ENCODE measurements at places on chromosomes 6 and 20.

DNA sequence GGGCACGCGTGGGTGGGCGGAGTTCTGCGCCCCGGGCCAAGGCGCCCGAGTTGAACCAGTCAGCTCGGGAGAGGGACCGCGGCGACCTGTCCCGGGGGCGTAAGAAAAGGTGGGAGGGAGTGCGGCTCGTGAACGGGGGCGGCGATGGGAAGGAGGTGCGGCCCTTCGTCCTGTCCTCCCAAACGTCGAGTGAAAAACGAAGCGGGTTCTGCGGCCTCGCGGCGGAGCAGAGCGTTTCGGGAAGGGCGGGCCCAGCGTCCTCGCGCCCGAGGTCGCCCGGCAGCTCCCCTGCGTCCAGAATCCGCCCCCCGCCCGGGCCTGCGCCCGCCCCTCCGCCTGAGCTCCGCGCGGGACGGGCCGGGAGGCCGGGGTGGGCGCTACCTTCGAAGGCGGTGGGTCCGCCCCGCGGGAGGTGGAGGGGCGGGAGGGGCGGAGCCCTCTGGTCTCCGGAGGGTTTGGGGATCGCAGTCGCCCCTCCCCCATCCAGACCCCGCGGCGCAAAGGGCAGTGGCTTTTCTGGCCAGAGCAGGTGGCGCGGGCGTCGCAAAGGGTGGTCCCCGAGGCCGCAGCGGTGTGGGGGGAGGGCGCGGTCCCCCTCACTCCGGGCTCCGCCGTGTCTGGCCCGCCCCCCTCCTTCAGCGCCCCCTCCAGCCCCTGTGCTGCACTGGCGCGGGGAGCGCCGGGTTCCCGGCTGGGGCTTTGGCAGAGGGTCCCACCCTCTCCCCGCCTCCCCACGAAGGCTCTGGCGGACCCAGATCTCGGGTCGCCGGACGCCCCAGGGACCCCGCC, 838 bp downstream of the STMN3 start:
- peak; percentile 43 for DNase-seq

- DNase-seq = peak; percentile 31
Observed at GRCh38 chr6:54719633-54720032, 126.9 kb upstream of the FAM83B start.

DNA sequence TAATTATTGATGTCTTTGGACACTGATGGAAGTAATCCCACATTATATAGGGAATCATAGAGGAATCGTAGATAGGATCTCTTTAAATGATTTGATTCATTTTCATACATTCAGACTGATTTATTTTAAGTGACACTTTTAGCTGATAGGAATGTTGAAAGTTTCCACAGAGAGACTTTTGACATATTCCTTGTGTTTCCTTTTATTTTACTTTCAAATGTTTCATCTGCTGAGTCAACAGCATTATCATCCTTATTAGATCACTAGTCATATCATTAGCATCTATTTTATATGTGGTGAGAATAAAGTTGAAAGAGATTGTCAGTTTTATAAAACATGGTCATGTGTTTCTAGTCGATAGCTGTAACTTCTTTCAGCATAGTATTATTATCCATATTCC, 13.4 kb downstream of the DCBLD1 start:
- no peak for DNase-seq

- peak; percentile 24 for DNase-seq
Observed at GRCh38 chr6:112149236-112149635, 61.8 kb downstream of the FAM229B start.

GRCh38 chr6:109768485-109768884, 77.4 kb downstream of the FIG4 start:
- DNase-seq = no peak

DNA sequence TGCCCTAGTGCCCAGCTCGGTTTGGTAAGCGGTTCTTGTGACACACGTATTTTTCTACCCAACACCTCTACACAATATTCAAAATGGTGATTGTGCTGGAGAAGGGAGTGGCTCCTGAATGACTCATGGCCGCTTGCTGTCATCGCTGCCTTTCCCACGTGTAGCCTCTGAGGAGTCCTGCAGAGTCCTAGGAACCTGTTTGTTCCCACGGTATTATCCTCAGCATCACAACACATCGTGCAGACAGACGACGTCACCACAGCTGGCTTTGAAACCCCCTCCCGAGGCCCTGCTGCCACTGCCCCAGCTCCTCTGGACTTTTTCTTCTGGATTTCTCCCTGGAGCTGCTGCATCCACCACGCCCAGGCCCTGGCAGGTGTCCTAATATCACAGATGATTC, 353.5 kb downstream of the SMOC2 start:
- no peak for DNase-seq

DNA sequence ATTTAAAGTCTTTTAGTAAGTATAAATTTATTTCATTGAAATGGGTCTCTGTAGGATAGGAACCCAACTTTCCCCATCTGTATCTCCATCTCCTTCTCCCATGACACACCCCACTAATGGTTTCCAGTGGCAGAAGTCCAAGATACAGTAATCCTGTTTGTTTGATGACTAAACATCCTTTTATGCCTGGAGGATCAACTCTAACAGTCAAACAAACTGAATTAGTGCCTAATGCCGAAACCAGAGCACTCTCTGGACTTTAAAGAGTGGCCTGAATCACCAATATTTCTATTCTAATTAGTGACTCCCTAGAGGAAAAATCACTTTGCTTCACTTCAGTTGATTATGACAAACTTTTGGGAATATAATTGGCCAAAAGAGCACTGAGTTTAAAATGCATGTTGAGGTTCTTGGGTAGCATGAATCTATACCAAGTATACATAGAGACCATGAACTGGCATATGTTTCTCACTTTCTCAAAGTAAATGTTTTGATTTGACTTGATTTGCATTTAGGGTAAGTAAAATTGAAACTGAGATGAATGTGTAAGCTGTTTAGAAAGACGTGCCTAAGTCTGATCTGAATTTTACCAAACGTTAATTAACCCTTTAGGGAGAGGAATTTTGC, 776.4 kb upstream of the NRSN1 start:
- peak; percentile 30 for DNase-seq

DNA sequence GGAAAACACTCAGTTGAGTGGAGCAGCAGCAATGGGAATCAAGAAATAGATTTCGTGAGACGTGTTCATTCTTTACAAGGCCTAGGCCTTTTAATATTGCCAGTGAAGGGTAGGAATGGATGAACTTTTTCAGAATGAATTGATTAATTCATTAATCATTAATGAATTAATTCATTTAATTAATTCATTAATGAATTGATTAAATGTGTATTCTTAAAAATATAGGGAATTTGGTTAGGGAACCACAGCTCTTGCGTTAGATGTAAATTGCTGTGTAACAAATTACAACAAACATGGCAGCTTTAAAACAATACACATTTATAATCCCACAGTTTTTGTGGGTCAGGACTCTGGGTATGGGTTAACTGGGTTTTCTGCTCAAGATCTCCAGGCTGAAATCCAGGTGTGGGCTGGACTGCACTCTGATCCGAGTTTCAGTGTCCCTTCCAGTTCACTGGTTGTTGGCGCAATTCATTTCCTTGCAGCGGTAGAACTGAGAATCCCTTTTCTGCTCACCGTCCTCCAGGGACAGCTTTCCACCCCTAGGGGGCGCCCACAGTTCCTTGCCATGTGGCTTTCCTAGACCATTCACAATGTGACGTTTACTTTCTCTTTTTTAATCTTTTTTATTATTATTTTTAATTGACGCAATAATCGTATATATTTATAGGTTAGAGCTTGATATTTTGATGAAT, 32.8 kb upstream of the BCAS1 start:
- DNase-seq = peak; percentile 50

GRCh38 chr6:51166914-51167313, 348.2 kb downstream of the TFAP2B start:
- DNase-seq = no peak

DNA sequence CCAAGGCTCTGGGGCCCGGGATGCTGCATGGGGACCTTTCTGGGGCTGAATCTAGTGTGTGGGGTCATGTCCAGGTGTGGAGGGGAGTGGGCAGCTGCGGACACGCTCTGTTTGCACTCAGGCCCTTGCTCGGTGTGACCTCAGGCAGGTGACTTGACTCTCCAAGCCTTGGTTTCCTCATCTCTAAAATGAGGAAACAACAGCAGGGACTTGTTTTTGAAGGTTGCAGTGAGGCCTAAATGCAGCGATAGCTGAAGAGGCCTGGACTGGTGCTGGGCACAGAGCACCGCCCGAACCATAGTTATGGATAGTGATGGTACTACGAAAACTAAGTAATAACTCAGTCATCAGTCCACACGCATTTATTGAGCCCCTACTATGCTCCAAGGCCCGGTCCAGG, 91.8 kb downstream of the NOL4L start:
- no peak for DNase-seq

GRCh38 chr6:14567842-14568241, 450.3 kb downstream of the CD83 start:
- DNase-seq = no peak

DNA sequence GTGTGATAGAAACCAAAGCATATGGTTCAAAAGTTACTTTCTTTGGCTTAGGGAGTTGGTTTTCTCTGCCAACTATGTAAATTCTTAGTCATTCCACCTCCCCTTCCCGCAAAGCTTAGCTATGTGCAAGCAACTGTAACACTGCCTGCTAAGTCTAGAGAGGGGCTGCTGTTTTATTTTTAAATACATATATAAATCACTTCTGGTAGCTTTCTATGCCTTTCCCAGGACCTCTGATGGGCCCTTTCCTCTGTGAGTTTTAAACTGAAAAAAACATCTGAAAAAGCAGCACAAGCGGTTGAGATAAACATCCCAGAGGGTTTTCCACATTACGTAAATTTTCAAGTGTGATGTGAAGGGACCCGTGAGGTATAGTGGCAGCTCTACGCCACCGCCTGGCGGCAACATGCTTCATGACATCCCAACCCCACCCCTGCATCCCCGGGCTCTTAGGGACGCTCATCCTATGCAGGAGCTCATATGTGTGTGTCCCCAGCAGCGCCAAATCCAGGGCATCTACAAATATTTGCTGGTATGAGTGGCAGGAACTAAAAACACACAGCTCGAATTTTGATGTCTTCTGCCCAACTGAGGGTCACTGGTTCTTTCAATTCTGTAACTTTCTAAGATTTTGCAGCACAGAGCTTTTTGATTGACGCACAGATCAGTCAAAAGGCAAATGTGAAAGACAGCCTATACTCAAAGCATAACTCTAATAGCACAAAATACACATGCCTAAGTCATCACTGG, 12.7 kb downstream of the SAYSD1 start:
- DNase-seq = no peak

- DNase-seq = no peak
Observed at GRCh38 chr6:1322696-1323219, 10.9 kb downstream of the FOXQ1 start.

DNA sequence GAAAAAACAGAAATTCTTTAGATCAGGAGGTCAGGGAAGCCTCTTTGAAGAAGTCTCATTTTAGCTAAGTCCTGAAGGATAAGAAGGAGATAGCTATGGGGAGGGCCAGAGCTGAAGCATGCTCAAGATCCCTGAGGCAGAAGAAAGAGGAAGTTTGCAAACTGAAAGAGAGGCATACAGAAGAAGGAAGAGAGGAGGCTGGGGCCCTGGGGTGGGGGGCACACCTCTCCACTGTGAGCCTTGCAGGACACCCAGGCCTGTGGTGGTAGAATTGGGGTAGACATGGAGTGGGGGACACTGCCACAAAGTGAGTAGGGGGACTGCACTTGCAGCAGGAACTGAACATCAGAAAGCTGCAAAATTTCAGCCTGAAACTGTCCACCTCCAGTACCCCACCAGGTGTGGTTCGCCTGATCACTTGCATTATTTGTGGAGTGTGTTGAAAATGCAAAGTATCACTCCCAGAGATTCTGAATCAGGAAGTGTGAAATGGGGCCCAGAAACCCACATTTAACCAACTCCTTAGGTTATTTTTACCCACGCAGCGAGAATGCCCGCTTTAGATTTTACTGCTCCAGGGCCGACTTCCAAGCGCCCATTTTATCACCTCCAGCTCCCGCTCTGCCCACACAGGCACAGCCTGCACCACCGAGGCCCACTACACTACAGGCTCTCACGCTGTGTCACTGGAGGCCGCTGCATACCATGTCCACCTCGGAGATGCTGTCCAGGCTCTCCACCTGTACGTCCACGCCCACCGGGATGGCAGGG, 44.0 kb downstream of the GABRR2 start:
- no peak for DNase-seq

- DNase-seq = no peak
Observed at GRCh38 chr6:123515715-123516114, 121.0 kb downstream of the TRDN start.

DNA sequence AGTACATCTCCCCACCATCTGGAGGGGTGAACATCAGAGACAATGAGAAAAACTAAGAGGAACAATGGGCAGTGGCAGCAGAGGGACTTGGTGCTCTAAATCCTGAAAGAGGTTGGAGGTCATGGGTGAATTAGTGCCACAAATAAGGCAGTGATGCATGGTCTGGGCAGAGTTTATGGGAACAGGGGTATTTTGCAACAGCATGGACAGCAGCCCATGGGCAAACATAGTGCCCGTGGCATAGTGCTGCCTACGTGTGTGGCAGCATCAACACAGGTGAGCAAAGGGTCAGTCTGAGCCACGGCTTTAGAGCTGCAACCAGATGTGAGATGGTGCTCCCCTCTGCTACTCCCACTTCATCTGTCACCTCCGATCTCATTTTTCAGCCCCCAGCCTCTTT, 459.1 kb upstream of the CITED2 start:
- no peak for DNase-seq
